ENCODE measurements at places on chromosomes 12 and 14. TPM values are rescaled to one million over a fixed set of nuclear protein-coding genes. Genes with fewer than 3 reads are reported as not detected.
A peak's percentile ranks its signal among the peaks of the same experiment; 100 is the strongest.

DNA sequence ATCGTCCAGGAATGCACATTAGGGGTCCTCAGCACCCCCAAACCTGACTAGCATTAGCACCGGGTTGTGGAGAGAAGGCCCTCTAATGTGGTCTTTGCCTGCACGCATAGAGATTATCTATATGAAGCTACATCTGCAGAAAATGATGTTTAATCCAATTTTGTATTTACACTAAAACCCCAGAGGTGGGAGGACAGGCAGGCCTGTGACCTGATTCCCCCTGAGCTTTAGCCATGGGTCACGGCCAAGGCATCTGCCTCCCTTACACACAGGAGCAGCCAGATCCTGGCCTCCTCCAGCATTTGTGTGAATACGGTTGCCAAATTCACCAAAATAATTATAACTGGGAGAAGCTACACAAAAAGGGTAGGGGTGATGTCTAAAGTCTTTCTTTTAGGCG is 7.0 kb downstream of the APOLD1 start:
- no peak overlapping the region for H3K4me3 ChIP-seq
- H3K27ac ChIP-seq: no peak overlapping the region
- no peak for DNase-seq
- no peaks in the 10 kb centered on the region for H3K27me3 ChIP-seq

- no peaks in the 10 kb centered on the region for H3K36me3 ChIP-seq
- H3K27me3 ChIP-seq: no peaks in the 10 kb centered on the region
- no peak overlapping the region for H3K27ac ChIP-seq
- H3K4me1 ChIP-seq: no peaks in the 10 kb centered on the region
- no peak for DNase-seq
These were observed 238.0 kb upstream of the DDHD1 start for GRCh38 chr14:53391156-53391555.

GRCh38 chr14:99677231-99678140 is 6.6 kb upstream of the CYP46A1 start:
- DNase-seq: peak; percentile 29
- H3K4me1 ChIP-seq: no peaks in the 10 kb centered on the region
- H3K27ac ChIP-seq: no peak overlapping the region
- H3K27me3 ChIP-seq: no peaks in the 10 kb centered on the region

DNA sequence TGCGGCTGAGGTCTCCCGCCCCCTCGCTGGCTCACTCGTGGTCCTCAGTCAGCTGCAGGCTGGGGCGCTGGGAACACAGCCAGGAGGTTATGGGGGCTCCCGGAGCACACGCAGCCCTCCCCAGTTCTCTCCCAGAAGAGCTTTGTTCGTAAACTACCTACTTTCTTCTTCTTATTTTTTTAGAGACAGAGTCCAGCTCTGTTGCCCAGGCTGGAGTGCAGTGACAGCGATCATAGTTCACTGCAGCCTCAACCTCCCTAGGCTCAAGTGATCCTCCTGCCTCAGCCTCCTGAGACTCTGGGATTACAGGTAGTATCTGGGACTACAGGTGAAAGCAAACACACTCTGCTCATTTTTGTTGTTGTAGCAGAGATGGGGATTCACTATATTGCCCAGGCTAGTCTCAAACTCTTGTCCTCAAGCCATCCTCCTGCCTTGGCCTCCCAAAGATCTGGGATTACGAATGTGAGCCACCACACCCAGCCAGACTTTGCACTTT is 15.5 kb upstream of the PLA2G1B start:
- H3K4me1 ChIP-seq: no peaks in the 10 kb centered on the region
- H3K36me3 ChIP-seq: no peaks in the 10 kb centered on the region
- H3K27me3 ChIP-seq: no peaks in the 10 kb centered on the region
- H3K27ac ChIP-seq: no peak overlapping the region

- H3K27me3 ChIP-seq: no peaks in the 10 kb centered on the region
- no peak overlapping the region for H3K27ac ChIP-seq
- no peak for DNase-seq
These were observed 2.9 kb upstream of the SPX start for GRCh38 chr12:21523148-21523547.

Gene TMEM179
- total RNA-seq: not detected

Gene SPIC
- not detected for total RNA-seq

Gene VASH1
- total RNA-seq: 16.1 TPM

Data from aorta (tissue), 5 donors.